ENCODE measurements at places on chromosomes 1 and 21. TPM values are rescaled to one million over a fixed set of nuclear protein-coding genes. Genes with fewer than 3 reads are reported as not detected.

DNA sequence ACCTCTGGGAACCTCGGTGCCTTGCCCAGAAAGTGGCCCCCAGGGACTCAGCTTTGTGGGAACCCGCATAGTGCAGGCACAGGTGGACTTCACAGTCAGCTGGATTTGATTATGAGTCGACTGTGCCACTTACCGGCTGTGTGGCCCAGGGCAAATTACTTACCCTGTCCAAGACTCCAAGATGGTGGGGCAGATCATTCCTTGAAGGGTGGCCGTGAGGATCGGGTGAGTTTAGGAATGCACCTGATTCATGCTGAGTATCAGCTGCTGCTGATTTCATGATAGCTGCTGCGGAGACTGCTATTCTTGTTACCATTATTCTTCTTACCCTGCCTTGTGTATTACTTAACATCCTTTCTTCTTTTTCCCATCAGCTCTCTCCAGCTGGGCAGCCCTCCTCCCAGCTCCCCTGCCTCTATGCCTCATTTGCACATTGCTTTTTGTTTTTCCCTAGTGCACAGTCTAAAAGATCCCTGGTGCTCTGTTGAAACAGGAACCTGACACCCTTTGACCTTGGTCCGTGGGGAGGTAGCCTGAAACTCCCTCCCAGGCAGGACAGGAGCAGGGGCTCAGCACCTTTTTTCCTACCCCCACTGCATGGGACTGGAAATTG is 40.5 kb upstream of the FHAD1 start:
- DNase-seq = no peak

DNA sequence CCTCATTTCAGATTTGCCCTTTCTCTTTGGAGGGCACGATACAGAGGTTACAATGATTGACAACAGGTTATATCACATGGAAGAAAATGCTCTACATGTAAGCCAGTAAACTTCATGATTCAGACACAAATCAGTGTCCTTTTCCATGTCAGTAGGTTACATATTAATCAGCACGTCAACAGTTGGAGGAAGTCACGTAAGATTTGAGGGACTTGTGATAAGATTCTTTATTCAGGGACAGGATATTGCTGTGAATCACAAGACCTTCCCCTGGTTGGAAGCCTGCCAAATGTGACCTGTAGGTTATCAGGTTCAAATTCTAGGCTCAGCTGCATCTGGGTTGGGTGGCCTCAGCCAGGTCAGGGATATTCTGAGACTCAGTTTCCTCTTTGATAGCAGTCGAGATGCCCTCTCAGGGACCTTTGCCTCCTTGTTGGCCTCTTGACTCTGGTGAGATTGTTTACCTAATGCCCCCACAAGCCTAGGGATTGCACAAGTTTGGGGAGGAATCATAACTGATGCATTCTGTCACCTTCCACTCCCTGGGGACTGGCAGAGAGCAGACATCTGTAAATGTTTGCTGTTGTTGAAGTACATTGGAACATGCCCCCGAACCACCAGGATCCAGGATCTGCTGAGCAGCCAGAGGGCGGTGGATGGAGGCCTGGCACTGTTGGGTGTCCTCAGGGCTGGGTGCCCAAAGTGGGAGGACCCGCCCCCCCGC is 31.9 kb downstream of the SERINC2 start:
- DNase-seq = peak; percentile 75

DNA sequence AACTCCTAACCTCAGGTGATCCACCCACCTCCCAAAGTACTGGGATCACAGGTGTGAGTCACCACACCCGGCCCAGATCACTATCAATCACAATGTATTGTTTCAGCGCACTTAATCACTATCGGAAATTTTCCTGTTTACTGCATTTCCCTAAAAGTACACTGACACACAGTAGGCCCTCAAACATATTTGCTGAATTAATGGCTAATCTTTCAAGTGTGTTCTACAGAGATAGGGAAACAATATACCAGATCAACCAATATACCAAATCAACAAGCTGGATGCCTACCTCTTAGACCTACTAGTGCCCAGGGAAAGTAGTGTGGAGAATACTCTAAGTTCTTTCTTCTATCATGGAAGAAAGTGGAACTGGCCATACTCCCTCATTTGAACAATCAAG is 17.1 kb downstream of the UBR4 start:
- DNase-seq = no peak

NMNAT1 gene
- 7.6 TPM for total RNA-seq

ANGPTL3 gene
- total RNA-seq = 220 TPM

RCAN1 gene
- total RNA-seq = 32.6 TPM
